Left cardiac atrium (tissue), 4 donors: ENCODE measurements at places on chromosomes 4 and X. TPM values are rescaled to one million over a fixed set of nuclear protein-coding genes. Genes with fewer than 3 reads are reported as not detected.

The STBD1 gene
- 27.2 TPM for total RNA-seq

The TMEM47 gene
- 28.3 TPM for total RNA-seq

The ACTRT1 gene
- not detected for total RNA-seq

DNA sequence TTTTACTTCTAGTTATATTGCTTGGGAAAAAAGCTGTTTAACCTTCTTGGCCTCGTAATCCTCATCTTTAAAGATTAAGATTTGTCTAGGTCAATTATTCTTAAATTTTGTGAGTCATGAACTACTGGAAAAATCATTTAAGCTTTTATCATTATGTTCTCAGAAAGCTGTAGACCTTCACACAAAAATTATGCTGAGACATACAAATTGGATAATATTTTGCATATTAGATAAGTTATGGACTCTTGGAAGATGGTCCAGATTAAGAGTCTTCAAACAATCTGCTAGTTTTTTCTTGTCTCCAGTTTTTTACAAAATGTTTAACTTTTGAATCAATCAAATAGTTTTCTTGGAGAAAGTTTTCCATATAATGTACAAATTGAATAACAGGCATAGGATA is 108.1 kb upstream of the NEIL3 start:
- no peak for DNase-seq
